ENCODE measurements at places on chromosomes 7 and 10.

GRCh38 chr10:94210440-94211168 is 152.1 kb downstream of the NOC3L start:
- no peak for DNase-seq

GRCh38 chr7:108890862-108891261 is 321.2 kb downstream of the DNAJB9 start:
- no peak for DNase-seq

DNA sequence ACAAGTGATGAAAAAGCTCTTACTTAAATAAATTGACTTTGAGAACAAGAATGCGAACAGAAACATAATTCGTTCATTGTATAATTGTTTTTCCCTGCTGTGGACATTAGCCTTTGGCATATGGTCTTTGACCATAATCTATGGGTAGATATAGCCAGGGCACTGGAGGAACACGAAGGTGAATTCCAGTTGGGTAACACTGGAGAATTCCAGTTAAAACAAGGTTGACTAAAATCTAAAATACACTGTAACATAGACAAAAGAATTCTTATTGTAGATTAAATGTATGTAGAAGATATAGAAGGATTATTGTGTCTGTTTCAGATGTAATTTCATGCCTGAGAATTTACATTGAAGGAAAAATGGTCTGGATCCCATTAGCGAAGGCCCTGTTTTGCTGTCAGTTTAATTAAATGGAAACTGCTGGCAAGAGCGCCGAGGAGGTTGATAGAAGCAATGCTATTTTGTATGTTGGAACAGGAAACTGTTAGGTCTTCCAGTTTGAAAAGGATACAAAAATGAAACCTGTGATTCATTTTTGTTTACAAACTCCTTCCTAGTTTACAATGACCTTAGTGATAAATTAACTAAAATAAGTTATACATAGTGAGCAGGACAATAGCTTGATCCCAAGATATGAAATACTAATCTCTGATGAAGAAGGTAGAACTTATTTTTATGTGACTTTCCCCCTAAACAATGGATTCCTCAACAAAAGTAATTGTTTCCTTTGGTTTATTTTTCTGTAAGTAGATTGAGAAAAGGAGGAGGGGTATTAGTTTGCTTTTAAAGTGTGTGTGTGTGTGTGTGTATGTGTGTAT is 68.9 kb downstream of the ARID5B start:
- no peak for DNase-seq

GRCh38 chr10:48601789-48602188 is 3.1 kb downstream of the ARHGAP22 start:
- DNase-seq, result no peak

GRCh38 chr7:122298618-122299017 is 5.9 kb downstream of the FEZF1 start:
- no peak for DNase-seq

DNA sequence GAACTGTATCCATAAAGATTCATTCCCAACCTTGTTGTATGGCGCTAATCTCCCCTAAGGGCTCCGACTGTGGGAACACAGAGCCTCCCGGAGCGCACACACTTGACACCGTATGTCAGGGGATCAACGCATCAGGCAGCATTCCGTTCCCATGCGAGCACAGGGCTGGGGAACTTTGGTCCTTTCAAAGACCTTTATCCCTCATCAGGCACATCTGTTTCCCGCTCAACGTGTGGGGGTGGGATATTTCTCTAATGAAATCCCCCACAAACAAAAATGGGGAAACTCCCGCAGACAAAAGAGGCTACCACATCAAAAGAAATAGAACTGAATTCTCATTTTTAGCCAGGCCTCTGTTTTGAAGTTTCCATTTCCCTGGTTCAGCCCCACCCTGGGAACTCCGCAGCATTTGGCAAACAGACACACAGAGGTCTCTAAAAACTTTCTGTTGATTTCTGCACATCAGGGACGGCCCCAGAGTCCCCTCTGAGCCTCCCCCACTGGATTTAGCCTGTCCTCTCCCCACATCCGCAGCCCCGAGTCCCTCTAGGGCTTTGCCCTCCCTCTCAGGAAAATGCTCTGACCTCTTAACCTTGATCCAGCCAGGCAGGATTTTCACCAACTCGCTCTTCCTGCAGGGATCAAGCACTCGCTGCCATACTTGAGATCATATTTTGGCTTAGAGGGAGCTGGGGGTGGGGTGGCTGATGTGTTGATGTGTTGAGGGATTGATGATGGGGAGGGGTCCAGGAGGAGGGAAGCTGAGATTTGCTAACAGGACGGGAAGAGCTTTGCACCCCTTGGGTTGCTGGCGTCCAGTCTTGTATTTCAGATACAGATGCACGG is 6.6 kb downstream of the CPA5 start:
- no peak for DNase-seq

- DNase-seq, result no peak
These were observed 70.3 kb downstream of the NRCAM start for GRCh38 chr7:108385834-108386422.

DNA sequence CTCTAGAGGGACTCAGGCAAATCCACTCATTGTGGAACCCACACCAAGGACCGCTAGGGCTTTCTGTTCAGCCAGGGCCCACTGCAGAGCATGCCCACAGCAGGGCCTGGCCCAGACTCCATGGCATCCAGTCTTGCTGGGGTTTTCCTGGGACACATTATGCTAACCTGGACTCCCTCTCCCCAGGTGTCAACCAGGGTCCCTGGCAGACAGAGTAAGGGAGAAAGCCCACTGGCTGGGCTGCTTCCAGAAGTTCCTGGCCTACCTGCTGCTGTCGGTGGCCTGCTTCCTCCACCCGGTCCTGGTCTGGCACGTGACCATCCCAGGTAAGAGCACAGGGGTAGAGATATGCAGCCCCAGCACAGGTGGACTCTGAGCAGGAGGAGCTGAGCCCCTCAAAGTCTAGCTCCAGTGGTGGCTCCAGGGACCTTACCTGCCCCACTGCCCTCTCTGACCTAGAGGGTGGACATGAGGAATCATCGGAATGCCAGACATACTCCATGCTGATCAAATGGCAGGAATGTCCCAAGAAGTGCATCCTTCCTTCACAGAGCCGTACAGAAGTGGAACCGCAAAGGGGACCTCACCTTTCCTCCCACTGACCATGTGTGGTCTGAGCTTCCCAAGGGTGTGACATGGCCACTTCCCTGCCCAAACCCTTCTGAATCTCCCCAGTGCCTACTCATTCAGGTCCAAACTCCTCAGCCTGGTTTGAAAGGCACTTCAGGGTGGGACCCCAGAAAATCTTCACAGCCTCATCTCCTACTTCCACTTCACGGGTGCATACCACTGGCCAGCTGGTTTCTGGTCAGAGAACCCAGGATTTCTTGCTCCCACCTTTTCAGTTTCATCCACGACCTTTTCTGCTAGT is 22.5 kb downstream of the TMEM72 start:
- no peak for DNase-seq

All from breast epithelium (tissue), 4 donors.